ENCODE measurements at places on chromosomes 3 and 15.

DNA sequence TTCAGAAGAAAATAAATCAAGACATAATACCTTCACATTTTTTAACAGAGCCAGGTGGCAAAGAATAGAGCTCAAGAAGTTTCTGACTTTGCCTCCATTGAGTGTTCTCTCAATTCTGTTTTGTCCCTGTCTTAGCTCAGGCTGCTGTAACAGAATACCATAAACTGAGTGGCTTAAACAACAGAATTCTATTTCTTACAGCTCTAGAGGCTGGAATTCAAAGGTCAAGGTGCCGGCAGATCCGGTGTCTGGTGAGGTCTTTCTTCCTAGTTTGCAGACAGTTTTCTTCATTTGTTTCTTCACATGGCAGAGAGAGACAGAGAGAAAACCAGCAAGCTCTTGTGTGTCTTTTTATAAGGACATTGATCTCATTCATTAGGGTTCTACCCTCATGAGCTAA, 25.6 kb downstream of the IQCH start:
- no peak for DNase-seq

DNA sequence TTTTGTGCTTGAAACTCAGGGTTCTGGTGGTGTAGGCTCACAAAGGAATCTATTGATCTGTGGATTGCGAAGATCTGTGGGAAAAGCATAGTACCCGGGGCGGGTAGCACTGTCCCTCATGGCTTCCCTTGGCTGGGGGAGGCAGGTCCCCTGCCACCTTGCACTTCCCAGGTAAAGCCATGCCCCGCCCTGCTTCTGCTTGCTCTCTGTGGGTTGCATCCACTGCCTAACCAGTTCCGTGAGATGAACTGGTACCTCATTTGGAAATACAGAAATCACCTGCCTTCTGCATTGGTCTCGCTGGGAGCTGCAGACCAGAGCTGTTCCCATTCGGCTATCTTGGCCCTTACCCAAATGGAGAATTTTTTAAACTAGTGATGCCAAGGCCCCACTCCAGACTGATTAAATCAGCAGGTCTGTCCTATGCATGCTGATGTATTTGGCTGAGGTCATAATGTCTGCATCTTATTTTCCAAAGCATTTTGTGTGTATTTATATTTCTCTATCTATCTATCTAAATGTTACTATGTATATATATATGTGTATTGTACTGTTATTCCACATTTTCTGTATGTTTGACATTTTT, 65.5 kb upstream of the SLC7A14 start:
- no peak for DNase-seq

GRCh38 chr15:55703873-55704301, 39.1 kb downstream of the PRTG start:
- no peak for DNase-seq

DNA sequence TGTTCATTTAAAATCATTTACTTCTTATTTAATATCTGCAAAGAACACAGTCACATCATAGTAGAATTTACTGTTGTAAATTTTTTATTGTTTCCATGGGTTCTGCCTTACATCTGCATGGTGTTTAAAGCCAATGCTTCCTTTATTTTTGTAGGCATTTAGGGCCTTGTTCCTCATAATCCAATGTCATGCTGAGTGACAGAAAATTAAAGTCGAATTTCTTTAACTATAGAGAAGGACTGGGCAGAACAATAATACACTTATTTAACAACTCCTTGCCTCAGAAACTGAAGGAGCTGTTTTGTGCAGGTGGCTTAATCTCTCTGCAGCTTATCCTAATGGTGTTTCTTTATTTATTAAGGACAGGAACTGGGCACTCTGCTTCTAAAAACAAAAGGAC, 149.6 kb downstream of the LEKR1 start:
- DNase-seq = no peak

- no peak for DNase-seq
Observed at GRCh38 chr3:126146525-126147146, 33.8 kb downstream of the ALDH1L1 start.

DNA sequence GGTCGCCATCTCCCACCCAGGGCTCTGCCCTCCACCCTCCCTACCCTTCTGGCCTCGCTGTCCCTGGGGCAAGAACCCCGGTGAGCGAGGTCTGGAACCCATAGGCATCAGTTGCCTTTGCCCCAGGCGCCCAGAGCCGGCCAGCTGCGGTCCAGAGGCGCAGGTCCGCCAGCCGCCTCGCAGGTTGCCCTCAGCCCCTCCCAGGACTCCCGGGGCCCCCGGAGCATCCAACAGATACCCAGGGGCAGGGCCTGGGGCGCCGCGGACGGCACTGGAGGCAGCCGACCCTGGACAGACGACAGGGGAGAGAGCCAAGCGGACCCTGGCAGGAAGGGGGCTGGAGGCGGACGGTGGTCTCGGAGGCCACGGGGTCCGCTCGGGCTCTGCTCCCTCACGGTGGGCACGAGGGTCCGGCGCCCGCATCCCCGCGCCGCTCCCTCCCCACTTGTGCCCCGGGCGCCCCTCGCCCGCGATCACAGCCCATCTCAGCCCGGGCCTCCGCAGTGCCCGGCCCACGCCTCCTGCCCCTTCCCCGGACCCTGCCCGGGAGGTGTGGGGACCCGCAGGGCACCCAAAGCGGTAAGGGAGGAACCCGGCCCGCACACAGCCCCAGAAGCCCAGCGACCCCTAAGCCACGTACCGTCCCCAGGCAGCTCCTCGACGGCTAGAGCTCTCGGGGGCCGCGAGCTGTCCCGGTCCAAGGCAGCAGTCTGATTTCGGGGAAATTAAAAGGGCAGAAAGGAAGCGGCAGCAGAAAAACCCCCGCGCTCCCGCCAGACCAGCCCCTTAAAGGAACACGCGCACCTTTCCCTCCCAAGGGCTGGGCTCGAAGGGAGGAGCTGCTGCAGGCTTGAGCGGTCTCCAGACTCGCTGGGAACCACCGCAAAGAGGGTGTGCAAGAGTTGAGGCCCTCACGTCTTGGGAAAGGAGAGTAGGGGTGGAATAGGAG, at the start of gene HAPLN3:
Gene HAPLN3 (minus strand): TSS at position 726 of the 949 bp plus-strand sequence. CDS start 8,246 bp downstream, outside the sequence.
- DNase-seq = no peak

- peak; percentile 14 for DNase-seq
Observed at GRCh38 chr15:61621146-61621545, 392.0 kb upstream of the RORA start.

GRCh38 chr15:77329202-77329601, 90.7 kb downstream of the PEAK1 start:
- DNase-seq = no peak

- no peak for DNase-seq
Observed at GRCh38 chr3:157063469-157063868, 96.5 kb downstream of the CCNL1 start.

DNA sequence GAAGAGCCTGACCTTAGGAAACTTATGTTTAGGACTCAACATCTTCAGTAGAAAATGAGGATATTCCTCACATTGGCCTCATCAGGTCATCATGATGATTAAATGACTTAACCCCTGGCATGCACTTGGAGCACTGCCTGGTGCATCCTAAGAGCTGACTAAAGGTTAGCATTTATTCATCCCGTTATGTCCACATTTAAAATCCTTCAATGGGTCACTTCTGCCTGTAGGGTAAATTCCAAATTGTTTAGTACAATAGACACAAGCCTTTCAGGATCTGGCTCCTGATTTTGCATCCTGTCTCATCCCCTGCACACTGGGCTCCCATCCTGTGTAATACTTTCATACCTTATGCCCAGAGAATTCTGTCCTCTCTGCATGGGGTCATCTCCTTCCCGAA, 195.2 kb upstream of the MCTP2 start:
- no peak for DNase-seq

GRCh38 chr3:110791995-110792686, 279.5 kb upstream of the NECTIN3 start:
- DNase-seq = no peak

- DNase-seq = no peak
Observed at GRCh38 chr15:92091155-92091734, 237.7 kb downstream of the SLCO3A1 start.

All from NCI-H187 treated with DMSO at 0.1 percent for 48 hours (cell line).